ENCODE measurements at places on chromosomes 7 and 10. TPM values are rescaled to one million over a fixed set of nuclear protein-coding genes. Genes with fewer than 3 reads are reported as not detected.

The PEX1 gene
- 53.4 TPM for total RNA-seq

The ADAM8 gene
- 4.0 TPM for total RNA-seq

The CTAGE15 gene
- 1.8 TPM for total RNA-seq

The MRLN gene
- 23.1 TPM for total RNA-seq

The SFRP4 gene
- total RNA-seq, result 116 TPM

The TMEM236 gene
- total RNA-seq, result 0.44 TPM

The SLC13A1 gene
- total RNA-seq, result not detected

The CYP26C1 gene
- 0.38 TPM for total RNA-seq

The BEND7 gene
- total RNA-seq, result 35.7 TPM

The ELMO1 gene
- total RNA-seq, result 58.2 TPM

The CALHM2 gene
- total RNA-seq, result 12.4 TPM

The ARHGEF5 gene
- 6.9 TPM for total RNA-seq

The EPHA1 gene
- total RNA-seq, result 2.1 TPM

The AKR1E2 gene
- 22.1 TPM for total RNA-seq

The MINDY4 gene
- 10.2 TPM for total RNA-seq

The AKR1D1 gene
- total RNA-seq, result not detected

Data from camera-type eye (tissue), 1 donor.